Activated CD8-positive, alpha-beta memory T cell treated with anti-CD3 and anti-CD28 coated beads for 36 hours (primary cell): ENCODE measurements at places on chromosomes 12 and 14. TPM values are rescaled to one million over a fixed set of nuclear protein-coding genes. Genes with fewer than 3 reads are reported as not detected.

The FAM90A1 gene
- 0.15 TPM for total RNA-seq

The SCN8A gene
- 1.1 TPM for total RNA-seq

The PARPBP gene
- 24.3 TPM for total RNA-seq

The SLC17A8 gene
- not detected for total RNA-seq

The CCDC197 gene
- not detected for total RNA-seq

The VPS33A gene
- total RNA-seq = 37.2 TPM

The SLCO1B1 gene
- total RNA-seq = not detected

The NEMP1 gene
- total RNA-seq = 59.7 TPM

The RPL41 gene
- 5,323 TPM for total RNA-seq

The OLR1 gene
- not detected for total RNA-seq

The NKX2-1 gene
- not detected for total RNA-seq

The PTHLH gene
- 0.19 TPM for total RNA-seq

The RERG gene
- total RNA-seq = not detected

The OTOGL gene
- not detected for total RNA-seq

The KRT6C gene
- total RNA-seq = not detected

The SMCO2 gene
- total RNA-seq = not detected

The RPGRIP1 gene
- total RNA-seq = not detected

The TPH2 gene
- total RNA-seq = not detected

The LRCOL1 gene
- total RNA-seq = not detected

The SSPN gene
- not detected for total RNA-seq

The SLC7A7 gene
- 0.38 TPM for total RNA-seq

The CACNA2D4 gene
- total RNA-seq = 4.1 TPM

The FLVCR2 gene
- total RNA-seq = 0.67 TPM

The SIX6 gene
- total RNA-seq = not detected

The HEATR5A gene
- 17.1 TPM for total RNA-seq

The HOXC12 gene
- not detected for total RNA-seq

The HCAR1 gene
- total RNA-seq = 0.08 TPM

The PYGL gene
- 1.3 TPM for total RNA-seq

The POTEM gene
- total RNA-seq = not detected

The PITPNM2 gene
- total RNA-seq = 9.3 TPM

The REC8 gene
- total RNA-seq = 31.3 TPM

The APPL2 gene
- 14.4 TPM for total RNA-seq

The SPIC gene
- not detected for total RNA-seq

The CMA1 gene
- not detected for total RNA-seq

The KRT3 gene
- total RNA-seq = not detected

The BDKRB1 gene
- not detected for total RNA-seq

The FAM181A gene
- not detected for total RNA-seq

The IRAK3 gene
- 0.21 TPM for total RNA-seq

The ACRBP gene
- total RNA-seq = 0.88 TPM

The ATP2B1 gene
- total RNA-seq = 30.6 TPM

The ENTPD5 gene
- 12.8 TPM for total RNA-seq

The ERBB3 gene
- total RNA-seq = 1.1 TPM

The NRXN3 gene
- not detected for total RNA-seq

The ADCY4 gene
- 0.78 TPM for total RNA-seq

The ITPK1 gene
- 65.7 TPM for total RNA-seq

The NINJ2 gene
- total RNA-seq = 2.3 TPM

The CISTR gene
- not detected for total RNA-seq

The ACSM4 gene
- not detected for total RNA-seq
